ENCODE measurements at places on chromosomes 6 and 20.

- DNase-seq: no peak
These were observed 277.1 kb downstream of the KHDC1L start for GRCh38 chr6:72948153-72948552.

GRCh38 chr6:137536104-137536773, 42.0 kb upstream of the OLIG3 start:
- peak; percentile 20 for DNase-seq

- DNase-seq: no peak
These were observed 1.9 kb downstream of the NCOA7 start for GRCh38 chr6:125792680-125793079.

DNA sequence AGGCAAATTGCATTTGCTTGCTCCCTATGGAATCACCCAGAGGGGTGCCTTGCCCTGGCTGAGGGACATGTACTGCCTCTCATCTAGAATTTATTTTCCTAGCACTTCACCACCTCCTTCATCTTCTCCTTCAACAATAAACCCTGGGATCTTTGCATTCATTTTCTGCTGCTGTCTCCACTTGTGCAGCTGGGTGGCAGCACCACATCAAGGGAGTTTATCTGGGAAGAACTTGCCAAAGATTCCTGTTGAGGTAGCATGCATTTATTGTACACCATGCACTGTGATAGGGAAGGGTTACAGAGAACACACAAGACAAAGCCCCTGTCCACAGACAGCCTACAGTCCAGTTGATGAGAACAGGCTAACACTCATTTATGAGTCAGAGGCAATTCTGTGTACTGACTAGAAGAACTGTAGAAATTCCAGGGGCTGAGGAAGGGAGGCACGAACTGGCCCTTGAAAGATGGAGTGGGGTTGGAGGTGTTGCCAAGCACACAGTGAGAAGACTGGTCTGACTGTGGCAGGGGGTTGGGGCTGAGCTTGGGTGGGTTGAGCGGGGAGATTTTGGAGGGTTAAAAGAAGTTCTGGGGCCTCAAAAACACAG, 17.5 kb downstream of the C20orf173 start:
- no peak for DNase-seq

DNA sequence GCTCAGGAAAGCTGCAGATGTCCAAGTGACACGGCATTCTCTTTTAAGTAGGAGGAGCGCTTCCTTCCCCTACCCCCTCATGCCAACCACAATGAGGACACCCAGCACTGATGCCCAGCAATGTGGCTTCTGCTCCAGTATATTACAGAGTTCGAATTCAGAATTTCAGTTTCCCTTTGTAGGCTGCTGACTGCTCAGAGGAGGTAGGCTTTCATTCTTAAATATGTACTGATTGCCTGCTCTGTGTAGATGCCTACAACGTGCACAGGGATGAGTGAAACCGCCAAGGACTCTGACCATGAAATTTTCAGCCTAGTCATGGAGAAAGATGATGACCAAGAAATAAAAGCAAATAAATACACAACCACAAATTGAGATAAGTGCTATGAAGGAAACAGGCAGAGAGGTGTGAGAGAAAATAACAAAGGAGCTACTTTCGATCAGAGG, 50.9 kb upstream of the TNFAIP3 start:
- DNase-seq: peak; percentile 38

DNA sequence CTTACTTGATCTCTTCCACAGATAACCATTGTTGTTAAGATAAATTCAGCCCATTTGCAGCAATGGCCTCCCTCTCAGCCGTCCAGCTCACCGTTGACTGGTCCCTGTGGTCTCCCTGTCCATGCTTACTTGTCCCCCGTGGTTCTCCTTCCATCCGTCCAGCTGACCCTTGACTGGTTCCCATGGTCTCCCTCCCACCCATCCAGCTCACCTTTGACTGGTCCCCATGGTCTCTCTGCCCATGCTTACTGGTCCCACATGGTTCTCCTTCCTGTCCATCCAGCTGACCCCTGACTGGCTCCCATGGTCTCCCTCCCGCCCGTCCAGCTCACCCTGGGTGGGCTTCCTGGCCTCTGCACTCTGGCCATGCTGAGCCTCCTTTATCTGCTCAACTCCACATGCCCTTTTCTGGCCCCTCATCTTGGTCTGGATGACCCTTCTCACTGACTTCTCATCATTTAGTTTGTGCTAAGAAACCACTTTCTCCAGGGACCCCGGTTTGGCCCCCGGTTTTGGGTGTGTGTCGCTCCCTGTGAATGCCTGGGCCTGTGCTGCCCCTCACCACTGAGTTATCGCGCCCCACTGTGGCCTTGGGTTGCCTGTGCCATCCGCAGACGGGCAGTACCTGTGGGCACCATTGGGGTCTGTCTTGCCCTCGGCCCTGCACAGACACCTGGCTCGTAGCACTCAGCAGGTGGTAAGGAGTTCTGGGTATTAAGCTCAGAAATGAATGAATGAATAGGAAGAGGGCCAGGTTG, 146.4 kb downstream of the ERMARD start:
- no peak for DNase-seq

GRCh38 chr6:19731282-19731681, 105.9 kb upstream of the ID4 start:
- no peak for DNase-seq

- DNase-seq: no peak
These were observed 90.1 kb upstream of the MAP7 start for GRCh38 chr6:136640132-136640915.

DNA sequence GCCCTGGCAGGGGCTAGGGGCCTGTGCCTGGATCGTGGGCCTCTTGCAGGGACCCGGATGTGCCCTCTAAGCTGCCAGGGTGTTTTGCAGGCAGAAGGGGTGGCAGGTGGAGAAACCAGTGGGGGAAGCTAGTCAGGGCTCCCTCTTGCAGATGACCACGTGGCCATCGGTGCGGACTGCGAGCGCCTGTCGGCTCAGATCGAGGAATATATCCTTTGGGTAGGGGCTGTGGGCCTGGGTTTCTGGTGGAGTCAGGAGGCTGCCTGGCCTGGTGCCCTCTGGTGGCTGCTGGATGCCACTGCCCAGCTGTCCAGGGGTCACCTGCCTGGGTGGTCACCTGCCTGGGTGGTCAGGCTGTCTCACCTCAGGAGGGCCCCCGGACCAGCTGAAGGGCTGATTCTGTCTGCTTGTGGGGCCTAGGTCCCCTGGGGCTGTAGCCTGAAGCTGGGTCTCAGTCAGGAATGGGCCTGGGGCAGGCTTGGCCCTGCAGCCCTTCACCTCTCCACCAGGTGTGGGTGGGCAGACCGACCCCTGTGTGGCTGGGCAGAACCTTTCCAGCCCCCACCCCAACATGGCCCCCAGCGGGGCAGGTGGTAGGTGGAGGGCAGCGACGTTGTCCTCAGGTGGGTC, 6.7 kb downstream of the TCEA2 start:
- no peak for DNase-seq

Data from CD4-positive, alpha-beta T cell treated with Interleukin-4 for 4 hours (primary cell).